ENCODE measurements at places on chromosomes 1 and 21.

DNA sequence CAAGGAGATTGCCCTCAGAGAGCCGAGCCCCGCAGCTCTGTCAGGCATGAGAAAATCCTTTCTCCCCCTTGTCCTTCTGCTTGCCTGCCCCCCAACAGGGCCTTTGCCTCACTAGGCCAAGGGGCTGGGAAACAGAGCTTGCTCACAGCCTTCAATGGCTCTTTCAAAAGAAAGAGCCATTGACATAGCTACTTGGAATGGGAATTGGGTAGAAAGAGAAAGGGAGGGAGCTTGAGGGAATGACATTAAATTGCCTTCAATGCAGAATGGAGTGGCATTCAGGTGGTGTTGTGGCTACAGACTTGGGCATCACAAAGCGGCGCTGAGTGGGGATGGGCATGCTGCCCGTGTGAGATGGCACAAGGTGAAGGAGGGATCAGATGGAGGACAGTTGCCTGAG, 13.2 kb downstream of the SYT11 start:
- DNase-seq = no peak

DNA sequence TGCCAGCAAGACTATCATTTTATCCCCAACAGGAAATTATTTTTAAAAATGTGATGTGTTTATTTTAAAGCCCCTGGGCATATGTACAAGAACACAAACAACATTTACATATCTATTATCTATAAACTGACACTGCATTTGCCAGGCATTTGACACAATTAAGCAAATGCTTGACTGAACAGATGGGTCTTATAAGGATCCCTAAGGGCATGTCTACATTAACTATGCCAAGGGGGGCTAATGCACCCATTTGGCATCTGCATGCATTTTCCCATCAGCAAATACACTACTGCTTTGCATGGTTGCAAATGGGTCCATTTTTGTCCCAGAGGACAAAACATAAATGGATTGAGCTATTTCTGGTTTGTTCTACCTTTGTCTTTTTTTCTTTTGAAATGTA, 884.8 kb upstream of the B3GALT2 start:
- no peak for DNase-seq

DNA sequence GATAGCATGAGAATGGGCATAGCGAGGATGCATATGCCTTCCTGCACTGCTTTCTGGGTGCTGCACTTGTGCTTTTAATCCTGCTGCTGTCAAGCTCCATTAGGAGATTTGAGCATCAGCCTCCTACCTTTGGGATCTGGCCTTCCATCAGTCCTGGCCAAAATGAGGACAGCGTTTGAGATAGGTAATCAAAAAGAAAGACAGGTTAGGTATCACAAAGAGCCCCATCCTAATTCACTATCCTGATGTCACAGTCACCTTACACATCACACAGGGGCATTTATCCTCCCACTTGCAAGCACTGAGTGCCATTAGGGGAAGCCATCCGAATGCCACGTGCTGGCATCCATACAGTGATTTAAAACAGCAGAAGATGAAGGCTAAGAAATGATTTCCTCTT, 13.2 kb upstream of the FAM163A start:
- no peak for DNase-seq

- DNase-seq = no peak
Observed at GRCh38 chr21:41627428-41627827, 119.5 kb upstream of the TMPRSS2 start.

DNA sequence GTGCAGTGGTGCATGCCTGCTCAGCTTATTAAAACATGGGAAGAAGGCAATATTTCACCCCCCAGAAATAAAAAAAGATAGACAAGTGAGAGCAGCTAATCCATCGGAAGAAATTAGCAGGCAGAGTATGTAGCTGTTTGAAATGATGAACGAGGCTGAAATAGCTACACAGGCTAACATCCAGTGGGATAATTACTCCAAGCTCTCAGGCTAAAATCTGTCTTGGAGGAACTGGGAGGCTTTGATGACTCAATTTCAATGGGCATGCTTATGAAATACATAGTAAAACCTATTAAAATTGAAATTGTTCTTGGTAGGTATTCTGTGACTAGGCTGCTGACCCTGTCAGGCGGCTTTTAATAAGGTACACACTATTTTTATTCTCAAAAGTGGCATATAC, 84.1 kb upstream of the RRP15 start:
- DNase-seq = no peak

DNA sequence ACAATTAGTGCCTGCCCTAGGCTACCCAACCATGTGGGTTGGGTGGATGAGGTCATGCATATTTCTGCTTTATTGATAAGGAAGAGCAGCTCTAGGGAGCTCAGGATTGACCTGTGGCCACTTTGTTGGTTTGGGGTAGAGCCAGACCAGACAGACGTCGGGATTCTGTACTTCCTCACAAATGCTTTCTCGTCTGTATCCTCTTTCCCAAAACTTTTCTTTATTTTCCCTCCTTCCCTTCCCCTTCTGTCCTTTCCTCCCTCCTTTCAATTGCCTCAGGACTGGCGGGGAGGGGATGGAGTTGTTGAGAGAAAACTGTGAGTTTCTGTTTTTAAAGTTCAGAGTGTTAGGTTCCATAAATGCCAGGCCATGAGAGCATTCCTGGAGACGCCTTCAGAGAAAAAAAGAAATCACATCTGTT, 68.0 kb downstream of the UCK2 start:
- DNase-seq = no peak

- DNase-seq = no peak
Observed at GRCh38 chr1:70465911-70466310, 54.8 kb downstream of the CTH start.

DNA sequence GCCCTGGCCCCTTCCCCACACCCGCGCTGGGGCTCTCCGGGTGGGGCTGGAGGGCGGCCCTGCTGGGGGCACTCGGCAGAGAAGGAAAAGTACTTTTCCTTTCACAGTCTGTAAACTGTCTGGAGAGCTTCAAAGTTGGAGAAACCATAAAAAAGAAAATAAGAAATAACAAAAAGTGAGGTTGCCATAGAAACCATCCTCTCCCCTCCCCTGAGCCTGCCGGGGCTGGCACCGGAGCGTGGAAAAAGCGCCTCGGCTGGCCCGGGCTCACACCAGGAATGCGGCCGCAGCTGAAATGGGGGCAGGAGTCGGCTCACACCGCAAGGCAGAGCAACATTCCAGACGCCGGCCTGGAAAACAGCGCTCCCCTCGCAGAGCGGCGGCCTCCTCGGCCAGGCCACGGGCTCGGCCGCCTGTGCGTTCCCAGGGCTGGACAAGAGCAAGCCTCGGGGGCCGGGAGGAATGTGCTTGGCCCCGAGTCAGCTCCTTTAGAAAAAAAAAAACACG, 69.2 kb downstream of the MORN1 start:
- no peak for DNase-seq

- no peak for DNase-seq
Observed at GRCh38 chr1:177849130-177849529, 120.7 kb downstream of the SEC16B start.

- DNase-seq = no peak
Observed at GRCh38 chr1:65469126-65469888, 48.8 kb downstream of the LEPR start.

GRCh38 chr1:87091425-87091824, 177.0 kb downstream of the HS2ST1 start:
- DNase-seq = no peak

- no peak for DNase-seq
Observed at GRCh38 chr1:163315773-163316374, 5.9 kb upstream of the NUF2 start.

DNA sequence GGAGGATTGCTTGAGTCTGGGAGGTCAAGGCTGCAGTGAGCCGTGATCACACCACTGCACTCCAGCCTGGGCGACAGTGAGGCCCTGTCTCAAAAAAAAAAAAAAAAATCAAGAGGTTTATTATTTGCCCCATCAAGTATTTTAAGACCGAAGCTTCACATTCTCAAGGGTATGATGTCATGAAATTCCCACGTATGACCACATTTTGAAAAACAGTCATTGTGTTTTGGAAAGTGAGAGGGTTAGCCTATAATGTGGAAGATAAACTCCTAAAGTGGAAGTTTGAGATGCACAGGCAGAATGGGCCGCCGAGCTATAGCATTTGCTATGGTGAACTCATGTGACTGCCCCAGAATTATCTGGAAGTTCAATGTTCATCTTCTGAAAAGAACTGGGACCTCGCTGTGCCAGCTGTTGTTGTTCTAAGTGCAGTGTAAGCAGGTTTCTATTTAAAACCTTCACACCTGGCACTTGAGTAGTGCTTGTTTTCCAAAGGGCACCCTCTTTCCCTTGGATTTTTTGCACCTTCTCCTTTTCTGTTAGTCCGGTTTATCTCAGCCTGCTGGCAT, 96.9 kb upstream of the SLC25A33 start:
- DNase-seq = no peak

- DNase-seq = no peak
Observed at GRCh38 chr1:183678819-183679218, 25.7 kb upstream of the APOBEC4 start.

DNA sequence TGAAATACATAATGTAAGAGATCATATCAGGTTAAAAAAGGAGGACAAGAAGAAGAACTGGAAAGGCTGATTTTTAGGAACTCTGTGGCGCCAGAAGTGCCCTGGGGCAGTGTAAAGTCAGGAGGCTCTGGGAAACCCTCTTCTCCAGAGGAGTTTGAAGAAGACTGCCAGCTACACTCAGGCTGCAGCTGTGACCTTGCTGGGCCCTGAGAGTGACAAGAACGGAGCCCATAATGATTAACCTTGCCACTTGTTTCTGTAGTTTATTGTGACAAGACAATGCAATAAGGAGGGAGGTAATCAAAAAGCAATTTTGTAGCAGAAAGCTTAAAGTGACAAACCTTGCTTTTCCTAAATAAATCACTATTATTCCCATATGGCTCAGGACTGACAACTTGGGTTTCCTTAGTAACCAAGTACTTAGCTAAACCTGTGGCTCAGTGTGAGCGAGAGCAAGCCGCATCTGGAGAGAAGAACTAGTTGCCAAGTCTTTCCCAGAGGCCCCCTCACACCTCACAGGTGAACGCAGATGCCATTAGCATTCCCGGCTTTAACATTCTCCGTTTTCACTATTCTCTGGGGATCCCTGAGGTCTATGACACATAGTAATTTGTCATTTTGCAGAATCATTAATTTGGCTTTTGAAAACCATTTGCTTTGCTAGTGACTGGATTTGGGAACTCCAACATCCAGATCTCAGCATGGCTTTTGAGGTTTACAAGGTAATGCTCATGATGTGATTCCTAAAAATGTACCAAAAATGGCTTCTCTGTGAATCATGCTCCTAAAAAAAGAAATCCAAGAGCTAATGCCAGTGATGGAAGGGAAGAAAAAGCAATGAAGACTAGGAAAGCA, 115.9 kb downstream of the OMA1 start:
- DNase-seq = no peak

GRCh38 chr1:214141486-214141885, 139.5 kb upstream of the SMYD2 start:
- DNase-seq = no peak

GRCh38 chr1:5151511-5151910, 497.1 kb downstream of the AJAP1 start:
- no peak for DNase-seq

DNA sequence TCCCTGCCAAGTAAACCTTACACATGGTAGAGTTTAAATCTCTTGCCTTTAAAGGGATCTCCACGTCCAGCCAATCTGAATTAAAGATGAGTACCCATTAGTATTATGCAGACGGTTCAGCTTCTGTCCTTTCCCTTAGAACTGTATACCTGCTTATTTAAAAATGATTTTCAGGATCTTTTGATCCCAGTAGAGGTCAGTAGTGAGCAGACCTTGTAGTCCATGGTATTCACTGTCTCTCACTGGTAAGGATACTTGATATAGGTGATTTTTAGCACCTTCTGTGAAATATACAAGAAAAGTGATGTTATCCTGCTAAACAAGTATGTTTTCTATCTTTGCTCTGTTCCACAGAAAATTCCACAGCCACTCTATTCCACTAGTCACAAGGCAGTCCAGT, 1211.6 kb upstream of the ADGRL4 start:
- no peak for DNase-seq

- DNase-seq = no peak
Observed at GRCh38 chr1:108785264-108785663, 38.8 kb downstream of the STXBP3 start.

GRCh38 chr21:46248827-46249226, 20.3 kb upstream of the LSS start:
- DNase-seq = no peak

GRCh38 chr1:7761103-7761502, 10.0 kb upstream of the VAMP3 start:
- DNase-seq = no peak

DNA sequence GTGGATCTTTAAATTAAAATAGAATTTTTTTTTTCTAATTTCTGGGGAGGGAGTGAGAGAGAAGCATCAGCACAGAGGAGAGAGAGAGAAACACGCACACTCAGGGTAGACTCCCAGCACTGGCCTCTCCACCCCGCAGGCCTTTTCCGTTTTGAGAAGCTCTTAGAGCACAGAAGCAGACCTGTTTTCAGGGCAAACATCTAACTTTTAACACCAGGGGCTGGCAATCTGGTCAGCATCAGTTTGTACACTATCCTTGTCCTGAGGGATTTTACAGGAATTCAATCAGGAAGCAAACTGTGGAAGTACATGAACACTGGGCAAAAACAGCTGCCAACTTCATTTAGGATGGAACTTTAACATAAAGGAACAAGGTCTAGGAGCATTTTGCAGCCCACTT, 117.9 kb upstream of the ESRRG start:
- no peak for DNase-seq

GRCh38 chr1:180002437-180002836, 47.8 kb downstream of the CEP350 start:
- no peak for DNase-seq

DNA sequence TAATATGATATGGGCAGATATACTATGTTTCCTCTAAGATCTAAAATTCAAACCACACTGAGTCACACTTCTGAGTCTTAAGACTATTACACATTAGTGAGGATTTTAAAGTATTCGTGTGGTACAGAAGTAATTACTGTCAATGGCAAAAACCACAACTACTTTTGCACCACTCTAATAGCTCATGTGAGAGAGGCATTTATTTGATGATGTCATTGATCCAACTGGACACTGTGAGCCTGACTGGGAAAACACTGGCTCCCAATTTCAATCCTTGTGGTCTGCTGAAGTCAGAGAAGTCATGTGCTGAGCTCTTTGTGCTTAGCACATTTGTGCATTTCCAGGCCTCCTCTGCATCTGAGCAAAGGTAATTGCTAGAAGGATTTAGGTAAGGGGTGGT, 377.8 kb downstream of the USH2A start:
- no peak for DNase-seq

GRCh38 chr21:43619856-43620255, 39.4 kb downstream of the HSF2BP start:
- no peak for DNase-seq

GRCh38 chr1:19232524-19232846, 18.8 kb downstream of the EMC1 start:
- no peak for DNase-seq

DNA sequence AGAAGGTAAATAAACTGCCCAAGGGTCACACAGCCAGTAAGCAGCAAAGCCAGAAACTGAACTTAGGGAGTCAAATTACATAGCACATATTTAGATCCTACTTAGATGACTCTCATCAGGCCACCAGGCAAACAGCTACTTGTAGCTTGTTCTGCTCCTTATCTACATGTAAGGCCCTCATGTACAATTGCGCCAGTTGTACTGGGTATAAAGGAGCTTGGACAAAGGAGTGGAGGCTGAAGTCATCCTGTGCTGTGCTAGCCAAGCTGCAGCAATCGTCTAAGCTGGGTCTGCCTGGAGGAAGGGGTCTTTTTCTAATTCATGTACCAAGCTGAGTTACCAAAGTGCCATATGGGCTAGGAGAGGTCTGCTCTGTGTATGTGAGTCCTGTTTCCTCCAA, 12.8 kb downstream of the ETNK2 start:
- no peak for DNase-seq
